ENCODE measurements at places on chromosomes 4 and X. TPM values are rescaled to one million over a fixed set of nuclear protein-coding genes. Genes with fewer than 3 reads are reported as not detected.

AMTN gene
- not detected for total RNA-seq

GPRASP2 gene
- 1.2 TPM for total RNA-seq

ENOPH1 gene
- 71.4 TPM for total RNA-seq

ADAMTS3 gene
- total RNA-seq, result not detected

ELOVL6 gene
- total RNA-seq, result 13.3 TPM

DIPK2B gene
- not detected for total RNA-seq

PCDH10 gene
- total RNA-seq, result not detected

OSTC gene
- 86.9 TPM for total RNA-seq

Data from activated naive CD8-positive, alpha-beta T cell treated with anti-CD3 and anti-CD28 coated beads for 36 hours (primary cell).